ENCODE measurements at places on chromosomes 12 and 14. TPM values are rescaled to one million over a fixed set of nuclear protein-coding genes. Genes with fewer than 3 reads are reported as not detected.

DNA sequence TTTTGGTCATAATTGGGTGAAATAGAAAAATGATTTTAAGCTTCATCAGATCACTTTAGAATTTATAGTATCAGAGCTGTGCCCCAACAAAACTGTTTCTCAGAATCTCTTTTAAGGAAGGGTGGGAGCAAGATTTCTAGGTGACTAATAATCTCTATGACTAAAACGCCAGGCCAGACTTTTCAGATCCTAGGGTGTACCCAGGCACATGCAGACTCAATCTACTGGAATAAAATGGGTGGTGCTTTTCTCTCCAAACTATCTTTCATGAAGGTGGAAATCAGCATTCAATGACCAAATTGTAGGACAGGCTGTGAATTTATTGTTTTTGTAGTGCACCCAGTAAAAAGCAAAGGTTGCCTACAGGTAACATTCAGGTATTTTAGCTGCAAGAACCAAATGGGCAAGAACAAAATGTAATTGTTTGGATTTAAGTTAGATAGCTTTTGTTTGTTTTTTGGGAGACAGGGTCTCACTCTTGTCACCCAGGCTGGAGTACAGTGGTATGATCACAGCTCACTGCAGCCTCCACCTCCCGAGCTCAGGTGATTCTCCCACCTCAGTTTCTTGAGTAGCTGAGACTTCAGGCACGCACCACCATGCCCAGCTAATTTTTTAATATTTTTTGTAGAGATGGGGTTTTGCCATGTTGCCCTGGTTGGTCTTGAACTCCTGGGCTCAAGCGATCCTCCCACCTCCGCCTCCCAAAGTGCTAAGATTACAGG is 49.5 kb downstream of the PPP2R5C start:
- DNase-seq = no peak

- DNase-seq = no peak
Measured at GRCh38 chr14:28762955-28763326, 3.6 kb upstream of the FOXG1 start.

DNA sequence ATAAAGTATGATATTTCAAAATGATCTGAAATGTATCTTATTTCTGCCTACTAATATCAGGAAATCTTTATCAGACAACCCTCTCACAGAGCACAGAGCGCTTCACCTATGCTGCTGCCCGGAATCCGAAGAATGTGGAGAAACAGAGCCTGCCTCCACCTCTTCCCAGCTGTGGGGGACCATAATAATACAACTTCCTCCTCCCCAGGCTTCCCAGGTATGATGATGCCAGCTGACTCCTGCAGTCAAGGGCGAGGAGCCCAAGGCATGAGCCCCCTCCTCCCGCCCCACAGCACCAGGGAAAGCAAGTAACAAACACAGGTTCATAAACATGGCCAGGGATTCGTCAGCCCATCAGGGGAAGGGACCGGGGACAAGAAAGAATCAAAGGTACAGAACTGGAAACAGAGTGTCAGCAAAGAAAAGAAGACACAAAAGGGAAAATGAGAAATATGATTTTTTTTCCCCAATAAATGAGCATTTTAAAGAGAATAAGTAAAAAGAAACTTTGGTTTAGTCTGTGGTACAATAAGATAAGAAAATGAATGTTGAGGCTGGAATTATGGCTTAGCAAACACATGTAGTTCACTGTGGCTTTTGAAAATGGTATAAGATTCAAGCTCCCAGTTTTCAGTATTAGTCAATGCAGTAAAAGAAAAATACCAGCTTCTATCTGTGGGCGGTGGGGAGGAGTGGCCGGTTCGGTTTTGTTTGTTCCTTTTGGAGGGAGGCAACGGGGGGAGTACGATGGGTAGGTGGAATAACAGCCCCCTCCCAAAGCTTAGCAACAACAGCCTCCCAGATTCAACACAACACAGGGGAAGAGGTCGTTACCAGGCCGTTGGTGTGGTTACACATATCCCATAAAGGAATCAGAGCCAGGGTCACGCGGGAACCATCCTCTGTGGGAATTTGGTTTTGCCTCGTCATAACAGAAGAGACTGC is 68.3 kb downstream of the SETD3 start:
- DNase-seq = no peak

DNA sequence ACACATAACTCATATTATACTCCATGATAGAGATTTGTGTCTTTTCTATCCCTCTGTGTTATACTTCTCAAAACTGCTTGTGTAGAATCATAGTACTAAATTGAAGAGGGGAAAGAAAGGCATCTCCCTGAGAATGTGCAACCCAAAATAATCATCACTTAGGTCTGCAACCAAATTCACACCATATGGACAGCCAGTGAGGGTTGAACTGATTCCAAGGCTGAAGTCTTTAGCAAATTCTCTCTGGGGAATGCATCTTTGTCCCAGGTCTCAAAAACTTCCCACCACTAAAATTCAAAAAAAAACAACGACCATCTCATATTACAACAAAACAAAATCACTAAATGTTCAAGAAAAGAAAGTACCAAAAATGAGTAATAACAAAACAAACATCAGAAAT is 11.0 kb downstream of the ZFC3H1 start:
- no peak for DNase-seq

DNA sequence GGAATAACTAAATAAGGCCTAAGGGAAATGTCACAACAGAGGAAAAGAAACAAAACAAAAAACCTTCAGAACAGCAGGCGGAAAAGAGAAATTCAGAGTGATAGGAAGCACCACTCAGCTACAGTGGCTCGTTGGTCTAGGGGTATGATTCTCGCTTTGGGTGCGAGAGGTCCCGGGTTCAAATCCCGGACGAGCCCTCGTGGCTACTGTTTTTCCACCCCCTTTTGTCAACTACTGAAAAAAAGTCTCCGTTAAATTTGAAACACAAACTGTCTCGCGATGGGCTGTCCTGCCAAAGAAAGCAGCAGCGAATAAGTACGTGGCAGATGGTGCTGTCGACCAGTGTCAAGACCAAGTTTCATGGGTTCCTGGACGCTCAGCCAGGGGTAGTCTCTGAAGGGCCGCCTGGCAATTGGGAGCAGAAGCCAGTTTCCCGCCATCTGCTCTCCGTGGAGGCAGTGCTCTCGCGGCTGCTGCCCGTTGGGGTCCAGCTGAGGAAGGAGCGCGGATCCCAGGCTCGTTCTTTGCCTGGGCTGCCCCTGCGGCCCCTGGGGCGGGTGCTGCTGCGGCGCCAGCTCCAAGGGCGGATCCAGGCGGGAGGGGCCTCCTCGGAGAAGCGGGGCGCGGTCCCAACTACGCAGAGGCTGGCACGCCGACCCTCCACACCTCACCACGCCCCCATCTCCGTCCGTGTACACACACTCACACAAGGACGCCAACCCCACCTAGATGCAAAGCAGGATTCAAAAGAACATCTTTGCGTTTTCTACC is at the start of gene RNASE4:
Gene RNASE4 (plus strand): TSS at position 670 of the 771 bp plus-strand sequence. CDS start 14,812 bp downstream, outside the sequence.
- peak; percentile 80 for DNase-seq

DNA sequence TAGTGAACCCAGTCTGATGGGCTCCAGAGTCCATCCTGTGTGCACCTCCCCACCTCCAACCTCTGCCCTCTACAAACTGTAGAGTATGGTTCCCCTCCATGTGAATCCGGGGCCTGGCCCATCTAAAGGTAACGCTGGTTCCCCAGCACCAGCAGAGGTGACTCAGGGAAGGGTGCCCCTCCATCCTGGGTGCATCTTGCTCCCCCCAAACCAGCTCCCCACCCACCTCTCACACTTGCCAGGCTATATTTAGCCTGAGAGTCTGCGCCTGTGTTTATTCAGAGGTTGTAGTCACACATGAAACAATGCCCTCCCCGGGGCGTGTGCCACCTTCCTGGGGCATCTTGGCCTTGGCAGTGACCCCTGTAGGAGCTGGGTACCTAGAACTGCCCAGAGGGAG is 26.2 kb downstream of the RASAL1 start:
- DNase-seq = no peak

GRCh38 chr12:65434737-65435136 is 156.3 kb downstream of the MSRB3 start:
- DNase-seq = no peak

DNA sequence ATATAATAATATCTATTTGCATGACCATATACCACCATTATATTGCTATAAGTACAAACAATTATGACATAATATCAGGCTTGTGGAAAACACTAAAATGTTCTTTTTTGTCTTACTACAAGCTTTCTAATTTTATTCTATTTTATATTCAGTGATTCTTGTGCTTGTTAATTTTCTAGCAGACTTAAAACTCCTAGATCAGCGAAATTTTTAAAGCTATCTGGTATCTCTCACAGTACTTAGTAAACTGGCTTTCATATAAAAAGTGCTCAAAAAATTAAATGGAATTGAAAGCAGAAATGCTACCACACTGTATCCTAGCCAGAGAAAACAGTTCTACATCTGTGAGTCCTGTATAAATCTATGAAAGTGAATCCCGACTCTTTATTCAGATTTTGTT is 105.3 kb downstream of the PAX9 start:
- no peak for DNase-seq

GRCh38 chr12:6452944-6453630 is 1.2 kb downstream of the TAPBPL start:
- no peak for DNase-seq

GRCh38 chr14:93533842-93534241 is 103.1 kb downstream of the UNC79 start:
- no peak for DNase-seq

- DNase-seq = no peak
Measured at GRCh38 chr14:58744801-58745394, 107.1 kb downstream of the DACT1 start.

Gene TAS2R42
- not detected for total RNA-seq

Gene CMKLR1
- 1.5 TPM for total RNA-seq

Gene CEP128
- total RNA-seq = 1.4 TPM
